ENCODE measurements at places on chromosomes 1 and 21. TPM values are rescaled to one million over a fixed set of nuclear protein-coding genes. Genes with fewer than 3 reads are reported as not detected.

Gene S100A1
- total RNA-seq, result 0.17 TPM

Gene EGLN1
- 50.9 TPM for total RNA-seq

Gene FMO2
- total RNA-seq, result 125 TPM

Gene BRINP2
- 0.26 TPM for total RNA-seq

Gene UTS2
- total RNA-seq, result not detected

Gene ACKR1
- not detected for total RNA-seq

Gene FCRL2
- not detected for total RNA-seq

Gene USP24
- 63.9 TPM for total RNA-seq

Gene ALDH4A1
- 6.9 TPM for total RNA-seq

Gene USP16
- total RNA-seq, result 32.6 TPM

Gene ROR1
- 10.8 TPM for total RNA-seq

Gene MT1HL1
- not detected for total RNA-seq

Gene ARHGAP29
- total RNA-seq, result 20.5 TPM

Gene CFAP126
- not detected for total RNA-seq

Gene LCA5L
- 0.66 TPM for total RNA-seq
